ENCODE measurements at places on chromosomes 16 and 17.

GRCh38 chr17:48352630-48353029, 77.4 kb downstream of the SKAP1 start:
- peak; percentile 16 for DNase-seq

GRCh38 chr16:50509521-50510341, 38.5 kb upstream of the NKD1 start:
- no peak for DNase-seq

DNA sequence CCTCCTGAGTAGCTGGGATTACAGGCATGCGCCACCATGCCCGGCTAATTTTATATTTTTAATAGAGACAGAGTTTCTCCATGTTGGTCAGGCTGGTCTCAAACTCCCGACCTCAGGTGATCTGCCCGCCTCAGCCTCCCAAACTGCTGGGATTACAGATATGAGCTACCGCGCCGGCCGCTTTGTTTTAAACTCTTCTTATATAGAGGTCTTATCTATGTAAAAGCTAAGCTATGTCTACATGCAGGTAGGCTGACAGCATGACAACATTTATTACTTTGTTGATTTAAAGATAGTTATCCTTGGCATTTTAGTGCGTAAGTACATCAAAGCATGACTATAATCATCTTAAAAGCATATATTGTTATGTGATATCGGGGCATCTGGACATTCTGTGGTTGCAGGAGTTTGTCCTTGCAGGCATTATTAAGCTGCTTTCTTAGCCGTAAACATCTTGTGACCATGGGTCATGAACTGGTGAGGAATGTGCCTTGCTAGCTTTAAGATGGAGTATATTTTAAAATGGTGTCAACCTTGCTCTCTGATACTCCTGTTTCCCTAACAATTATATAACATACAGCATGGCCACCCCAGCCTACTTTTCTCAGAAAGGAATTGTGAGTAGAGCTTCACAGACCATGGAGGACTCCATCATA, 45.8 kb upstream of the TAOK1 start:
- DNase-seq: no peak

DNA sequence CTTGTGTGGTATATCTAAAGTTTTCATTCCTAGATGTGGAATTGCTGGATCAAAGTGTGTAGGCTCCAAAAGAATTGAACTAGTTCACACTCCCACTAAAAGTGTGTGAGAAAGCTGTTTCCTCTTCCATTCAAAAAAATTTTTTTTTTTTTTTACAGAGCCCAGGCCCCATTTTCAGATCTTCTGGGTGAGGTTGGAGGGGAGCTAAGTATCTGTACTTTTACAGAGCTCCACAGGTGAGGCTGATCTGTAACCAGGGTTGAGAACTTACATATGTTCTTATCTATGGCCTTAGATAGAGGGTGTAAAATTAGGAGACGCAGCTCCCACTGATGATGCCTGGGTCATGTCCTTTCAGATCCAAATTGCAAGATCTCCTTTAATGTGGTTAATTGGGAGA, 31.9 kb downstream of the HLF start:
- DNase-seq: no peak

DNA sequence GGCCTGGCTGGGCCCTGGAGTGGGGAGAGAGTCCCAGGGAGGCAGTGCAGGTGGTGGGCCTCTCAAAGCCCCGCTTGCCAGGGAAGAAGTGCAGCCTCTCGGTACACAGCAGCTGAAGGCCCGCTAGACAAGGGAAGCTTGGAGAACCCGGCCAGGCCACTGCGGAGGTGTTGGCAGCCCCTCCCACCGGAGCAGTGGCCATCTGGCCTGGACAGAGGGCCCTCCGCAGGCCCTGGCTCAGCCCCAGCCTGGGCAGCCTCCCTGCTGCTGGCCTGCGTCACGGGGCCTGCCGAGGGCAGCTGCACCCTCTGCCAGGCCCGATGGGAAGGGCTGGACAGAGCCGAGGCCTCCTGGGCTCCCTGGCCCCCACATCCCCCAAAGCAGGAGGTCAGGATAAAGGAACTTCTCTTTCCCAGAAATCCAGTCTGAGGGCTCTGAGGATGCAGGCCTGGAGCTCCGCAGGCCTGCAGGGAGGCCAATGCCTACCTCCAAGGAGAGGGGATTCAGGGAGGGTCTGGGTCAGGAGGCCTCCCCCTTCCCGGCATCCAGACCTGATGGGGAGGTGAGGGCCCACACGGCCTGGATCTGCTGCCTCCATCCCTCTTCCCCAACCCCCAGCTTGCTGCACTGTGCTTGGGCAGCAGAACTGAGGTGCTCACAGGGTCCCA, 4.3 kb downstream of the SPPL2C start:
- no peak for DNase-seq

GRCh38 chr17:80030730-80031410, 4.8 kb downstream of the TBC1D16 start:
- DNase-seq: no peak

DNA sequence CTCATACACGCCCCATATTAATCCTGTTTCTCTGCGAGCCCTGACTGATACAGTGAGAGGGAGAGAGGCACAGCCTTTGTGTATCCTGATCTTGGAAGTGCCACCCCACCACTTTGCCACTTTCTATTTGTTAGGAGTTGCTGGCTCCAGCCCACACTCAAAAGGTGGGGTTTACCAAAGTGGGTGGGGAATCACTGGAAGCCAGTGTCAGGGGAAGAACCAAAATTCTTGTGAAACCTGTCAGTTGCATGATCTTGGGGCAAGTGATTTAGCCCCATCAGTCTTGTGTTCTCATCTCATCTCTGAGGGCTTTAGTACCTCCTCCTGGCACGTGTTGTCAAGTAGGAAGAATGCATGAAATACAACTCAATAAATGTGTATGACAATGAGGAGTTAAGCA, 119.5 kb downstream of the SOX9 start:
- DNase-seq: no peak

- no peak for DNase-seq
These were observed 1.6 kb downstream of the GFAP start for GRCh38 chr17:44913676-44914075.

DNA sequence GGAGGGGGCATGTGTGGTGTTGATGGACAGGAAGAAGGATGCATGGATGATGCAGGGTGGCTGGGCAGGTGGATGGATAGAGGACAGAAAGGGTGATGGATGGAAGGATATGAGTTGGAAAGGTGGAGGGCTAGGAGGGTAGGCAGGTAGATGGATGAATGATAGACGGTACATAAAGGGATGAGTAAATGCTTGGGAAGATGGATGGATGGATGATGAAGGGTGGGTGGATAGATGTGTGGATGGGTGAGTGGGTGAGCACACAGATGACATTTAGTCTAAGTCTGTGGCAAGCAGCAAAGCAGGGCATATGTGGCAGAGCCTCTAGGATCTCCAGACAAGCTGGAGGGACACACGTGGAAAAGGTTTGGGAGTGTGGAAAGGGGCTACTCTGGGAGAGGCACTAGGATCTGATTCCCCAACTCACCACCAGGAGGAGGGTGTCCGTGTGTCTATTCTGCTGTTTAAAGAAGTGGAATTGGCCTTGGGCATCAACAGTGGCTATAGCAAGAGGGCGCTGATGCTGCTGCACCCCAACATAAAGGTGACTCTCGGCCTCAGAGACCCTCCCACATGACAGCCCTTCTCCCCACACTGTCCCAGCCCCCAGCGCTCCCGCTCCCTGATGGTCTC, 8.2 kb downstream of the PLD2 start:
- DNase-seq: no peak

- no peak for DNase-seq
These were observed 32.4 kb downstream of the RAB11FIP3 start for GRCh38 chr16:457732-458400.

DNA sequence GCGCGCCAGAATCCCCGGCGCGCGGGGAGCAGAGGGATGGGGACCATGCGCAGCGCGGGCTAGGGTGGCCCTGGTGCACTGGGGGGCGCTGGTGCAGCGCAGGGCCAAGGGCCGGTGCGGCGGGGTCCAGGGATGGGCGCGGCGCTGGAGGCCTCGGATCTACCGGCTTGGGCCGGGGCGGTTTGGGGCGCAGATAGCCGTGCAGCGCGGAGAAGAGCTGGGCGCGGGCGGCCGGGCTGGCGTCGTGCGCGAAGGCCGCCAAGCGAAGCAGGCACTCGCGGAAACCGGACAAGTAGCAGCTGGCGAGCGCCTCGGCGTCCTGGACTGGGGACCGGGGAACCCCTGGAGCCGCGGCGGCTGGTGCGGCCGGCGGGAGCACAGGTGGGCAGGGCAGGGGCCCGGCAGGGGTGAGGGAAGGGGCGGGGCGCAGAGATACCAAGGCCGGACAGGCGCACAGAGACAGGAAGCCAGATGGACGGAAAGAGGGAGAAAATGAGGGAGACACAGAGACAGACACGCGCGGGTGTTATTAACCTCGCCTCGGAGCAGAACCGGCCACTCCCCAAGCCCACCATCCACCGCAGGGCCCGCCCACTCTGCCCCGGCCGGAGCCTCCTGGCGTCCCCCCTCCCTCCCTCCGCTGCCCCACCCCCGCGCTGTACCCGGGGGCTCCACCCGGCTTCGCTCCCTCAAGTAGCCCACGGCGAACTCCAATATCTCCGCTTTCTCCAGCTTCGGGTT, 2.1 kb downstream of the HES7 start:
- peak; percentile 45 for DNase-seq

- peak; percentile 83 for DNase-seq
These were observed 10.9 kb upstream of the IL34 start for GRCh38 chr16:70635336-70636016.

GRCh38 chr17:29682987-29683386, 60.3 kb upstream of the CORO6 start:
- no peak for DNase-seq
